Activated CD4-positive, alpha-beta T cell treated with anti-CD3 and anti-CD28 coated beads, Interleukin-2, amount 50 U/mL, for 24 hours (primary cell): ENCODE measurements at places on chromosomes 4 and X.

GRCh38 chr4:165481053-165481835, 102.4 kb downstream of the CPE start:
- no peak for DNase-seq

- DNase-seq, result no peak
Measured at GRCh38 chr4:173685165-173685830, 155.3 kb upstream of the HAND2 start.

GRCh38 chr4:38469410-38469809, 194.6 kb upstream of the KLF3 start:
- no peak for DNase-seq

- no peak for DNase-seq
Measured at GRCh38 chrX:108397627-108398391, 40.4 kb downstream of the COL4A6 start.

- DNase-seq, result no peak
Measured at GRCh38 chr4:25896776-25897539, 17.1 kb upstream of the SMIM20 start.

GRCh38 chr4:3202836-3203820, 45.8 kb upstream of the MSANTD1 start:
- peak; percentile 17 for DNase-seq
